Umbilical cord (tissue), 2 donors: ENCODE measurements at places on chromosomes 11 and 22.
A peak's percentile ranks its signal among the peaks of the same experiment; 100 is the strongest.

DNA sequence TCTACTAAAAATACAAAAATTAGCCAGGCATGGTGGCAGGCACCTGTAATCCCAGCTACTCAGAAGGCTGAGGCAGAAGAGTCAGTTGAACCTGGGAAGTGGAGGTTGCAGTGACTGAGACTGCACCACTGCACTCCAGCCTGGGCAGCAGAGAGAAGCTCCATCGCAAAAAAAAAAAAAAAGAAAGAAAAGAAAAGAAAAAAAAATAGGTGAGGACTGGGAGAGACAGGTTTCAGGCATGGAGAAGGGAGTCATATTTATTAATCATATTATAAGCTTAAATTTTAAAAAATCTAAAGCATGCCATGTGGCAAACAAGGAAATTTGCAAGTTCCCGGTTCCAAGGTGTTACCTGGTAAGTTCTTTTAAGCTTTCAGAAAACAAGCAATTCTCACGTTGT lies at the start of gene APOL5:
Gene APOL5 (plus strand): TSS at position 301 of the 400 bp plus-strand sequence. CDS start 0 bp downstream, at position 301.
- DNase-seq = no peak

GRCh38 chr22:30562366-30562765 lies 12.1 kb downstream of the GAL3ST1 start:
- DNase-seq = no peak

GRCh38 chr22:48320048-48320682 lies 1507.5 kb downstream of the BRD1 start:
- no peak for DNase-seq

GRCh38 chr11:83641511-83641910 lies 355.3 kb upstream of the CCDC90B start:
- peak; percentile 92 for DNase-seq

- DNase-seq = no peak
Measured at GRCh38 chr11:130100381-130101095, 30.8 kb downstream of the APLP2 start.

DNA sequence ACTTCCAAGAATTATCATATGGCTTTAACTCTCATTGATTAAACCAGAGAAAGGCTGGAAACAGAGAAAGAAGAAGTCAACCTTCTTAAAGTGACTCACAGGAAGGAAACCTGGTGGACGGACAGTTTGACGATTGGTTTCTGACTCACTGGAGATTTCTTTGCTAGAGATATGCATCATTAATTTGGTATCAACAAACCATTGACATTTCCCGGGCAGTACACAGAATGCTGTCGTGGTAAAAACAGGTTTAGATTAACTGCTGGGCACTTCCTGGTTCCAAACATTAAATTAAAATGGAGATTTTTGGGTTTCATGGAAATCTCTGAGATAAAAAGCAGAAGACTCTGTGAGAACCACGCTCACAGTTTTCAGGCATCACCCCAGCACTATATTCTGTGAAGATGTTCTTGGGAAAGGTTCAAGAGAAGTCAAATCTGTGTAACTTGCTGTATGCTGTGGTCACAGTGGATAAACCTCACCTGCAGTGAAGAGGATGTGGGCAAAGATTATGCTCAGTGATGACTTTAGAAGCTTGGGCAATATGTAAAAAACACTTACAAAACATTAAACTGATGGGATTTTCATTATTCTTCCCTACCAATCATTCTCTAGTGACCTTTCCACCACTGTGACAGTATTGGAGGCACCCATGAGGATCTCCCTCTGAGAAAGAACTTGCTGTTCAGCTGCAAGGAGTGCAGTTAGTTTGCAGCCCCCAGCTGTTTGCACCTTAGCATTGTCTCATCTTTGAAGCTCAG lies 61.1 kb upstream of the CD44 start:
- DNase-seq = no peak

GRCh38 chr11:35090125-35090524 lies 48.8 kb upstream of the CD44 start:
- DNase-seq = no peak

- peak; percentile 31 for DNase-seq
Measured at GRCh38 chr11:106306942-106307341, 229.5 kb downstream of the AASDHPPT start.

- no peak for DNase-seq
Measured at GRCh38 chr11:73070653-73071052, 71.5 kb downstream of the FCHSD2 start.

DNA sequence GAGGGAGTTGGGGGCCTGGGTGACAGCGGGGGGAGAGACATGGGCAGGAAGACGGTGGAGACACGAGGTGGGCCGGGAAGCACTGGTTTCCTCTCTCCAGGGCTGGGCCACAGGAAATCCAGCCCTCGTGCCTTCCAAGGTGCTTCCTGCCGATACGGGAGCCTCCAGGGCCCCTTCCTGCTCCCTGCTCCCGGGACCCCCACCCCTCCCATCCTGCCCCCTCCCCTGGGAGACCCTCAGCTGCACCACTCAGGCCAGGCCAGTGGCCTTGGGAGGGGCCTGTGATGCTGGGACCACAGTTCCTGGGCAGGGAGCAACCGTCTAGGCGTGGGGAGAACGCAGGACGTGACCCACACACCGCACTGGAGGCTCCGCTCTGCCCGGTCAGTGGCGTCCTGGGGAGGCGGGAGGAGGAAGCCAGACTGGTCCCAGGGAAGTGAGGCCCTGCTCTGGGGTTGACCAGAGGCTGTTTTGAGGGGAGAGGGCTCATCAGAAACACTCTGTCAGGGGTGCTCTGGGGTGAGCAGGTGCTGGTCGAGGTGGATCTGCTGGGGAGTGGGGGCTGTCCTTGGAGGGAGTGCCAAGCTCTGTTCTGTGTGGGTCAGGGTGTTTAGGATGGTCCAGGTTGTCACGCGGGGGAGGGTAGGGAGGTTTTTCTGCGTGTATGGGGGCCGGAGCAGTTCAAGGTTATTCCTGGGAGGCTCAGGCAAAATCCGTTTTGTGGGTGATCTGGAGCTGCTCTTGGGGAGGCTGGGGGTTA lies at the start of gene SHANK3:
Gene SHANK3 (plus strand): TSS at position 353 of the 760 bp plus-strand sequence.
- peak; percentile 42 for DNase-seq

DNA sequence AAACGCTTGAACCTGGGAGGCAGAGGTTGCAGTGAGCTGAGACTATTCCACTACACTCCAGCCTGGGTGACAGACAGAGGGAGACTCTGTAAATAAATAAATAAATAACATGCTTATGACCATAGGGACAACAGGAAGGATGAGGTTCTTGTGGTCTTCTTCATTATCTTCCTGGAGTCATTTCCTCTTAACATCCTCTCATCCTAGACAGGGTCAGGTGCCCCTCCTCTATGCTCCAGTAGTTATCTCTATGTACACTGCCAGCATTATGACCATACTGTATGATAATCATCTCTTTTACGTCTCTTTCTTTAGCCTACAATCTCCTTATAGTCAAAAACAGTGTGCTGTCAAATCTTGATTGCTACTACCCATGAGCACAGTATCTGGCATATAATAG lies 17.7 kb downstream of the RAB30 start:
- no peak for DNase-seq

DNA sequence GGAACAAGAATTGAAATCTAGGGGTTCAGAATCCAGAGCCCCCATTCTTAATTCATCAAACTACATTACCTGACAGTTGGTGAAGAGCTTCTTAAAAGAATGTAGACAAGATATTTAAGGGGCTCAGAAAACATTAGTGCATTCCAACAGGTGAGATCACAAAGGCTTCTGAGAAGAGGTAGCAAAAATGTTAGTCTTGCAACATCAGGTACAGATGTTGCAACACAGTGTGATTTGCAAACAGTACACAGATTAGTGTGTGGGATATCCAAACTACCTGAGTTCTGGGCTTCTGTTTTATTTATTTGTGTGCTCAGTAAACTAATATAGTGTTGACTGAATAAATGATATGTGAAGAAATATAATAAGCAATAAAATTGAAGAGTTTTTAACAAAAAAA lies 11.8 kb downstream of the CASP4 start:
- DNase-seq = no peak

- no peak for DNase-seq
Measured at GRCh38 chr11:116989184-116989583, 109.0 kb downstream of the SIK3 start.

DNA sequence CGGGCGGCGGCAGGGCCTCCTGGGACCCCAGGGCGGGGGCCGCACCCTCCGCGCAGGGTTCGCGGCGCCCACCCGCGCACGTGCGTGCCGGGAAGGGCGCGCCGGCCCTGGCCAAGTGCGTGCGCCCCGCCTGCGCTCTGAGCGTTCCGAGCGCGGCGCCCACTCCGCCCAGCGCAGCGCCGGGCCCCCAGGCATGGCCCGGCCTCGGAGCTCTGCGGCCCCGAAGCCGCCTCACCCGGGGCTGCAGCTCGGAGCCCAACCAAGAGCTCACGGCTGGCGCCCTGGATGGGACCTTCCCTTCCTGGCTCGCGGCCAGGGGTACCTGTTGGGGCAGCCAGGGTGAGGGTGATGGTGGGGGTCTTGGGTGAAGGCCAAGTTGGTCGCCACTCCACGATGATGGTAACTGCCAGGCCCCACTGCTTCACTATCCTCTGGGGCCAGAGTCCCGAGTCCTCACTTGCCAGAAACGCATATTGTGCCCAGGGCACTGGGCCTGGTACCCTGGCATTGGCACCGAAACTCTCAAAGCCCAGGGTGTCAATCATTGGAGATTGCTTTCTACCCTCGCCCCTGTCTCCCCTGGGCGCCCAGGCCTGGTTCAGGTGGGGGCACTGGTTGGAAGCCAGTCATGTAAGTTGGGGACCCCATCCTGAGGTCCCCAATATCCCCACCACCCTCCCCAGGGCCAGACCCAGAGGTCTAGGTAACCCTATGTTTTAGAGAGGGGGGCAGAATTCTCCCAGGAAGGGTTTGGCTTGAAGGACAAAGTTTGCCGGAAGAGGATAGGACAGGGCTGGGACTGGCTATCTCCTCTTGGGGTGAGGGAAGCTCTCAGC lies 882 bp downstream of the ANO1 start:
- DNase-seq = no peak

DNA sequence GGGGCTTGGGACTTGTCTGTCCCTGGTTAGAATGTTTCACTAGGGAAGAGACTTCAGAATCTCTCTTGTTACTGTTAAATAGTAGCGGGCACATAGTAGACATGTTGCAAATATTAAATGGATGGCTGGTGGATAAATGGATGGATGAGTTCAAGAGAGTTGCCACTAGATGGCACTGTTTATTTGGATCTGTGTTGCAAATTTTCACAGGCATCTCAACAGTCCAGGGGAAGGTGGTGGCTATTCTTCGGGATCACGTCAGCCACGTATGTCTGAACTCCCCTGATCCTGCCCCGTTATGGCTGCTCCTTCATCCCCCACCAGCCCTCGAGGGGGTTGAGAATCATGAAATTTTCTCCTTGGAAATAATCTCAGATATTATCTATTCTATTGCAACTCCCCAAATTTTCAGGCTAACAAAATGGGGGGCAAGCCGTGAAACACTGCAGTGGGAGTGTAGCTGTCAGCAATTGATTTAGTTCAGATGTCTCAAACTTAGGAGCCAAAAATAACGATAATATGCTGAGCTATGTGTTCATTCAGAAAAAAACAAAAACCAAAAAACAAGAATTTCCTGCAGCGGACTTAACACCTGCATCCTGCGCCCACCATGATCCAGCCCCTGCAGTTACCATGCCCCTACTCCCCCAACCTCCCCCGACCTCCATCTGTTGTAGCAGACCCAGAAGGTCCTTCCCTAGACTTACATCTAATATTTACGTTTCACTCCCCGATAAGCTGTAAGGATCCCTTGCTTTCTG lies 29.1 kb upstream of the BIRC3 start:
- peak; percentile 89 for DNase-seq

DNA sequence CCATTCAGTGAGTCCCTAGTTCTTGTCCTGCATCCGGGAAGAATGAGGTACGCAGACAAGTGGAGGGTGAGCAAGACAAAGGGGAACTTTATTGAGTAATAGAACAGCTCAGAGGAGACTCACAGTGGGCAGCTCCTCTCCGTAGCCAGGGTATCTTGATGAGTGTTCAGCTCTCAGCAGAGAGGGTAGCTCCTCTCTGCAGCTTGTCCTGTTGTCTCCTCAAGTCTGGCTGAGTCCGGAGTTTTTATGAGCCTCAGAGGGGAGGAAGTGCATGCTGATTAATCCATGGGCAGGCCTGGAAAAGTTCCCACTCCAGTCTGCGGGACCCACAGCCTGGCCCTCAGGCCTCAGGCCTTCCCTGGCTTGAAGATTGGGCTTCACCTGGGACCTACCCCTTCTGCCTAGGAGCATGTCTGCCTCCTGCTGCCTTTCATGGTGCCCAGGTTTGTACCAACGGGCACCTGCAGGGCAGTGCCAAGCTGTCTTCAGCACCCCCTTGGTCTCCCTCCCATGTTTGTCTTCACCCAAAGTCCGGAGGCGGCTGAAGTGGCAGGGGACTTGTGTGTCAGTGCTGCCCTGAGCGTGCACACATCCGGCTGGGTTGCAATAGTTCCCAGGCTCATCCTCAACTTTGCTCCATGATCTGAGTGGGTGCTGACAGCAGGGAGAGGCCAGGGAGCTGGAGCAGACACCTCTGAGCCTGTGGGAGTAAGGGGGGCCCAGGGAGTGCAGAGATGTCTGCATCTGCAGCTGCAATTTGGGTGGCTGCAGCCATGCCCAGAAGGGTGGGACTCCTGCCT lies 134.2 kb downstream of the LDLRAD3 start:
- no peak for DNase-seq

GRCh38 chr11:1407668-1408067 lies 17.9 kb downstream of the BRSK2 start:
- no peak for DNase-seq

DNA sequence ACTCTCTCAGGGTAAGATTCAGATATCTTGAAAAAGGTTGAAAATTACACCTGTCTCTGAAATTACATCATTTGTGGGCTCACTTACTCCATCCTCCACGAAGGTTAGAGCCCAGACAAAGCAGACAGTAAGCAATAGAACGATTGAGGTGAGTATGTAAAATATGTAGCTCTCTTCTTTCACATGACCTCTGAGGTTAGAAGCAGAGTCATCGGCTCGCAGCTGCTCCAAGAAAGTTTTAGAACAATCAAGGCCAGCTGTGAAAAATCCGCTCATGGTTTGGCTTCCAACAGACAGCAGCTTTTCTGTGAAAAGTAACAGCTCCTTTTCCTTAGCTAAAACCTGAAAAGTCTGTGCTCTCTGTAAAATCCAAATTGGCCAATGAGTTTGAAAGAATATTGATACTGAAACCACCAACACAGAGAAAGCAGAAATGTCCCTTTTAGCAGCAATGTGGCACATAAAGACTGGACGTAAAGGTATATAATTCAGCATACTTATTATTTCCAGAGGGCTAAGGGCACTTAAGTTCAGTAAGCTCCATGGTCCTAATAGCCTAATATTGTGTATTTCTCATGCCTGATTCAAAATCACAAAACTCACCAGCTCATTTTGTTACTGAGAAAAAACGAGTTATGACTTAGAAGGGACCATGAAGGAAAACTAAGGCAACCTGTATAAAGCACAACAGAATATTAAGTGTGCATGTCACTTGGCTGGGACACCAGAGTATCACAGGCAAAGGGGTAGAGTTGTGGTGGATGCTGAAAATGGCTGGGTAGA lies 78.2 kb downstream of the FAM76B start:
- no peak for DNase-seq

- no peak for DNase-seq
Measured at GRCh38 chr22:46042786-46043185, 65.8 kb upstream of the WNT7B start.

DNA sequence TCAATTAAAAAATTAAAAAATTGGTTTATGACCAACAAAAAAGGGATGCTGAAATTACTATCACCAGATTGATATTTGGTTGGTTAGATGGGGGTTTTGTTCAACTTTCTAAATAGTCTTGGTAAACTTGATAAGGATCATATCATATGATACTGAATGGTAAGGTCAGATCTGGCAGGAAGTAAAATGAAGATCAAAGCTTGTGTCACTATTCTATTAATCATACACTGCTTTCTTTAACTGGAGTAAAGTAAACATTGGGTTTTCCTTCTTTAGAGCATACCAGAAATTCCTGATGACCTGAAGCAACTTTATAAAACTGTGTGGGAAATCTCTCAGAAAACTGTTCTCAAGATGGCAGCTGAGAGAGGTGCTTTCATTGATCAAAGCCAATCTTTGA lies 40.2 kb downstream of the RRM1 start:
- DNase-seq = no peak
